Omental fat pad (tissue), 4 donors: ENCODE measurements at places on chromosomes 7 and 10. TPM values are rescaled to one million over a fixed set of nuclear protein-coding genes. Genes with fewer than 3 reads are reported as not detected.

GRCh38 chr7:5303591-5304505 lies 21.1 kb downstream of the SLC29A4 start:
- no peak for DNase-seq

GRCh38 chr7:37912756-37913155 lies 3.9 kb downstream of the SFRP4 start:
- no peak for DNase-seq

DNA sequence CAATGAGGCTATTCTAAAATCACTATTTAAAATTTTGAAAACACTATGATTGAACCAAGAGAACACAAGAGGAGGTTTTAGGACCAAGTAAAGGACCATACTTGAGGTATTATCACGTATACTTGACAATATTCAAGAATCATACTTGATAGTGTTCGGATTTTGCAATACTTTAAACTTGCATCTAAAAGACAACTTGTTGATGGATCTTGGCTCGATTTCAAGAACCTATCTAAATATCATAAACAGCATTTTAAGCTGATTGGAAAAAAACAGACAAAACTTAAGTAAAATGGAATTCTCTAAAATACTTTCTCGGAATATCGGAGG lies 1.3 kb downstream of the NAMPT start:
- no peak for DNase-seq

GRCh38 chr7:80392229-80393169 lies 119.4 kb downstream of the GNAT3 start:
- DNase-seq: no peak

- no peak for DNase-seq
Measured at GRCh38 chr7:87083865-87084519, 24.5 kb upstream of the ELAPOR2 start.

DNA sequence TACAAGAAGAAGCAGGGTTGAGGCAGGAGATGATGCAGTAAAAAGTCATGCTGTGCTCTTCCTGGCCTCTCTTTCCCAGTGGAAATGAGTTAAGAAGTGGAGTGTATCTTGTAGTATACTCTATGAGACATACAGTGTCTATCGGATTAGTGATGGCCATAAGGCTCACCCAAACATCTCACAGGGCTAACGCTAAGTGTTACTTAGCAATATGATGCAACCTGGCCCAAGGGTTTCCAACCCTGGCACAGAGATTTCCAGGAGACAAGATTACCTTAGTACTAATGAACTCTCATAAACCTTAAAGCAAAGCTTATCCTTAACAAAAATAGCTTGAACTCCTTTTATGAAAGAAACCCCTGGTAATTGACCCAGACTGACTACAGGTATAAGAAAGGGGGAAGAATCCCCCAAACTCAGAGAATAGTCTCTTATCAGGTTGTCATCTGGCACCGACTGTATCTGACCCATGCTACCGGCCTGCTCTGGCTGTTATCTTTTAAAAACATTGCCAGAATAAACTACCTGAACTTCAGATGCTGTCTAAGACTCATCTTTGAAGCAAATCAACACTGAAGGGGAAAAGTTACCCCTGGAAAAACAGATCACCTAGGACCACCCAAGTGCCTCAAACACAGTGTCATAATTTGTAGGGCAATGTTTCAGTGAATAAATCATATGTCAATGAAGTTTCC lies 1002.0 kb downstream of the REEP3 start:
- no peak for DNase-seq

DNA sequence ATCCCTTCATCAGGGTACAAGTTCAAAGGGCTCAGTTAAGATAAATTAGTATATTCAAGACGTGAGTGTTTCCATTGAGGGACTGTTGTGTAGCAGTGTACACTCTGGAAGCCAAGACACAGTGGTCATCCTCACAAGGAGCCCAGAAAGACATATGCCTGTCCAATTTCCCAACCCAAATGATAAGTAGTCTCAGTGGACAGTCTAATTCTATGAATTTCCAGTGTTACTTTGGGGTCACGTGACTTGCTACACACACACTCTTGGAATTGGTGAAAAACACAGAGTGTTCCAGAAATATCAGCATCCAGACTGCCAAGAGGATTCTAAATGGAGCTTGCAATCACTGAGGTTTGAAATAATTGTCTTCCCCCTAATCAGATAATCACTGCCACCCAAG lies 365.1 kb downstream of the WDR11 start:
- DNase-seq: no peak

GRCh38 chr7:126605056-126605455 lies 647.7 kb downstream of the GRM8 start:
- DNase-seq: no peak

DNA sequence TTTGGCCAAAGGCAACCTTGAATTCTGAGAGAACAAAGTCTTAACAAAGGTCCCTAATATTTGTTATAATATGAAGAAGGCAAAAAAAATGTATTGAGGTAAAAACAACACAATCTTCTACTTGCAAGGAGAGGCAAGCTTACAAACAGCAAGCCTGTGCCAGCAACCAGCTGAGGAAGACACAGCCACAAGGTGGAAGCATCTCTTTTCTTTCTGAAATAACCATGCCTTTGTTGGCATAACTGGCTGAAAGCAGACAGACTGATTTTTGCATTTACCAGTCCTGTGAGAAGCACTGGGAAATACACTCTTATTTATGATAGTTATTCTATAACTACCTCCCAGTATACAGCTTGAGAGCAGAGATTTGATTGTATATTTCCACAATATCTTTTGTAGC lies 292.0 kb downstream of the PHTF2 start:
- no peak for DNase-seq

GRCh38 chr10:88980800-88981199 lies 9.8 kb upstream of the FAS start:
- DNase-seq: no peak

GRCh38 chr10:60414877-60415585 lies 25.4 kb upstream of the ANK3 start:
- DNase-seq: no peak

- DNase-seq: no peak
Measured at GRCh38 chr10:46218921-46219320, 67.9 kb upstream of the ANTXRL start.

DNA sequence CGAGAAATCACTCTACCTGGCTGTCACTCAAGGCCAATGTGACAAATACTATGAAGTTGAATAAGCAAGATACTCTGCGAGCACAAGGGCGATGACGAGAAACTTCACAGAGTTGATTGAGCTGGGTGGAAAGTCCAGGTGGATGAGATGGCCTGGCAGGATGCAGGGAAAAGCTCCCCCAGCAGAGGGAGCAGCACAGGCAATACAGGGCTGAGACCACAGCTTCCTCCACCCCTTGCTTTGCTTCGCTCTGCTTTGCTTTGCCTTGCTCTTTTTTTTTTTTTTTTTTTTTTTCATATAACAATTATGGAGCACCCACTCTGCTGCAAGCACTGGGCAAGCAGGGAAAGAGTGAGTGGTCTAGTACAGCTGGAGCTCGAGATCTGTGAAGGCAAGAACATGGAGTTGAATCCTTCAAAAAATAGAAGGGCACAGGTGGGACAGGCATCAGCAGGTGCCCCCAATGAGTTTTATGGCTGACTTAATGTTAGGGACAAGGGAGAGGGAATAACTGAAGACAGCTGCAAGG lies 88.3 kb downstream of the CABCOCO1 start:
- DNase-seq: peak; percentile 29

GRCh38 chr7:27314111-27314510 lies 71.5 kb downstream of the EVX1 start:
- DNase-seq: no peak

DNA sequence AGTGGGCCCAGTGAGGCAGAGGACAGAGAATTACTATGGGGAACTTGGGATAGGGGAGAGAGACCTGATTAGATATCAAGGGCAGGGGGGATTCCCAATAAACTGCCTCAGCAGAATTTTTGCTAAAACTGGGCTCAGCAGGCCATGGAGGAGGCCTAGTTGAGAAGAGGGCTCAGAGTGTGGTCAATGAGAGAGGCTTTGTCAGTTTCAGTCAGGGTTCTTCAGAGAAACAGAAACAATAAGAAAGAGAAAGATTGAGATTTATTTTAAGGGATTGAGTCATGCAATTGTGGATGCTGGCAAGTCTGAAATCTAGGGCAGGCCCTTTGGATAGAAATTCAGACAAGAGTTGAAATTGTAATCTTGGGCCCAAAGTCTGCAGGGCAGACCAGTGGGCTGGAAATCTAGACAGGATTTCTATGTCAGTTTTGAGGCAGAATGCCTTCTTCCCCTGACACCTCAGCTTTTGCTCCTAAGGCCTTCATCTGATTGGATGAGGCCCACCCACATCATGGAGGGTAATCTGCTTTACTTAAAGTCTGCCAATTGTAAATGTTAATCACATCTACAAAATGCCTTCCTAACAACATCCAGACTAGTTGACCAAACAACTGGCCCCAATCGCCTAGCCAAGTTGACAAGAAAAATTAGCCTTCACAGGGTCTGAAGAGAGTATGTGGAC lies 33.5 kb upstream of the CCSER2 start:
- DNase-seq: no peak

GRCh38 chr7:80957226-80957777 lies 38.5 kb upstream of the SEMA3C start:
- DNase-seq: no peak

- DNase-seq: no peak
Measured at GRCh38 chr7:11716185-11716584, 115.8 kb downstream of the THSD7A start.

The SEMA3A gene
- total RNA-seq: 4.3 TPM

- no peak for DNase-seq
Measured at GRCh38 chr7:47394751-47395252, 187.1 kb downstream of the TNS3 start.

- no peak for DNase-seq
Measured at GRCh38 chr7:5420881-5421713, 2.5 kb downstream of the TNRC18 start.

DNA sequence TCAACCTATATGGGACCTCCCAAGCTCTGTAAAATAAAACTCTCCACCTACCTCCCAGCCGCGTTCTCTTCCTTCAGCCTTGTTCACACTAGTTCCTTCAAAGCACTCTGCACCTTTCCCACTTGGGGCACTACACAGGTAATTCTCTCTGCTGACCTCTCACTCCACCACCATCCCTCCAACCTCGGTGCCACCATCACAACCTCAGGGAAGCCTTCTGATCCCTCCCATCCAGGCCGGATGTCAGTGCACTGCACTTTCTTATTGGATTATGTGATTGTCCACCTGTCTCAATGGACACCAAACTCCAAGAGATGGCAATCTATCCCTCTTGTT lies 7.0 kb downstream of the LARP4B start:
- no peak for DNase-seq

DNA sequence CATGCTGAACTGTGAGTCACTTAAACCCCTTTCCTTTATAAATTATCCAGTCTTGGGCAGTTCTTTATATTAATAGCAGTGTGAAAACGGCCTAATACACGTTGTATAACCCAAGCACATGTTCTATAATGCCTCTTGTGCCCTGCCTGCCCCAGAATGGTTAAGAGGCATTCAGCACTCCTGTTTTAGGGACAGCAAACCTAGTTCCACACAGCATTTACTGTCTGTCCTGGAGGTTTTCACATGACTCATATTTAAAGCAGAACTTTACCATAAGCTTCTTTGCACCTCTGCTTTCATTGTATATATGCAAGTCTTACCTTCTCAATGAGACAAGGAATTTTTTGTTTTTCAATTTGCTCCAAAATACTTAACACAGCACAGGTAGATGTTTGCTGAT lies 144.8 kb downstream of the ICA1 start:
- DNase-seq: no peak

- DNase-seq: no peak
Measured at GRCh38 chr7:44217852-44218402, 17.1 kb downstream of the YKT6 start.

- no peak for DNase-seq
Measured at GRCh38 chr7:29564496-29565223, 1.0 kb downstream of the PRR15 start.

DNA sequence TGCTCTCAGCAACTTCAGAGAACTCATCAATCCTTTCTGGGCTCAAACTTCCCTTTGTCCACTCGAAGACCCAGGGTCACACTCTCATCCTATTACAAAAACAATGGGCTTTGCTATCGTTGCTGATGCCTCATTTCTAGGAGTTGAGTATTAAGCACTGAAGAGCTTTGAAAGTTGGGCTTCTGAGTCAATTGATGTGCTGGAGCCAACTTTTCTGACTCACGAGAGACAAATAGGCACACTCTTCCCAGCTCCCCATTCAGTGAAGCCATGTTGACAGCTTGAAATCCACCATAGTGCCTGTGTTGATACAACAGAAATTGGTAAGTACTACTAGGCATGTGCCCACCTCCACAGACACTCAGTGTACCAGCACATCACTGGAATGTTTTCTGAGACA lies 97.5 kb upstream of the PRSS58 start:
- DNase-seq: no peak

DNA sequence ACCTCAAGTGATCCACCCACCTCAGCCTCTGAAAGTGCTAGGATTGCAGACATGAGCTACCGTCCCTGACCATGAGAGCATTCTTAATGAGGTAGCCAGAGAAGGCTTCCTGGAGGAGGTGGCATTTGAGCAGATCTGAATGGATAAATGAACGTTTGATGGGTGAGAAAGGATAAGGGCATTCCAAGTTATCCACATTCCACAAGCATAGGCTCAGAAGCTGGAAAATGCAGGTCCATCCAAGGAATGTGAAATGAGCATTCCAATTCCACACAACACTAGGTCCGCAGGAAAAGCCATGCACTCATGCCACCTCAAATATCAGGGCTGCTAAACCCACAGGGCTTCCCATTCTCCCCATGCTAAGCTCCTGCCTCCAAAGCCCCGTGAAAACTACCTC lies 17.0 kb downstream of the TMEM130 start:
- DNase-seq: no peak

The SEC61A2 gene
- total RNA-seq: 6.6 TPM

The NOBOX gene
- total RNA-seq: not detected

The FZD8 gene
- 7.1 TPM for total RNA-seq

The CHAT gene
- not detected for total RNA-seq
